ENCODE measurements at places on chromosomes 11 and 22. TPM values are rescaled to one million over a fixed set of nuclear protein-coding genes. Genes with fewer than 3 reads are reported as not detected.
A peak's percentile ranks its signal among the peaks of the same experiment; 100 is the strongest.

DNA sequence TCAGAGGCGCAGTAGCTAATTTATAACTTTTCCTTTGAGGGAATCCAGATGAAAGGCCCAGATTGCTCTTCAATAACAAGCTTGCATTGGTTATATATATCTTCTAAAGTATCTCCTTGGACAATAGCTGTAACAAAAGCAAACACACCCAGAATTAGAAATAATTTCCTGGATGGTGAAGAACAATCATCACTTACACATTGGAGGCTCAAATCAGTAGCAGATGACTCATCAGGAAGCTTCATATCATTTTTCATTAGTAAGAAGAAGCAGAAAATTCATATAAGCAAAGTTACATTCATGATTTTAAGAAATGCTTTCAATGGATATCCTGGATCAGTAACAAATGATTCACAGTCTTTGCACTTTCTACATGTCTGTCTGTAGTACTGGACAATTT, 173.6 kb upstream of the CCDC90B start:
- DNase-seq: no peak
- no peaks in the 10 kb centered on the region for H3K27me3 ChIP-seq
- H3K4me3 ChIP-seq: no peak overlapping the region
- no peaks in the 10 kb centered on the region for H3K36me3 ChIP-seq
- no peak overlapping the region for H3K27ac ChIP-seq
- H3K4me1 ChIP-seq: no peaks in the 10 kb centered on the region

DNA sequence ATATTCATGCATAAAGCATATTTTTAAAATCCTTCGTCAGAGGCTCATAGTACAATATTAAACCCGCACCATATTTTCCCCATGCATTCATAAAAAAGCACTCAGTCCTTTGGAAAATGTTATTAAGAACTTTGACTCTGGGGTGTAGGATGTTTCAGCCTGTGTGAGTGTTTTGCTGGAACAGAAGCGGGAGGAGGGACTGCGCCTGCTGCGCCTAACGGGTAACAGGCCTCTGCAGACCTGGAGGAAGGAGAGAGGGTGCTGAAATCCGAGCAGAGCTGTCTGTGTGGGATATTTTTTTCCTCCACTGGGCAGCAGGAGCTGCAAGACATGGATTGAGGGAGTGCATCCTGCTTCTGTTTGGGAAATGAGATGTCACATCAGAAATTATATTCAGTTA, 483.0 kb downstream of the BRD1 start:
- no peaks in the 10 kb centered on the region for H3K4me1 ChIP-seq
- no peak for DNase-seq
- no peaks in the 10 kb centered on the region for H3K36me3 ChIP-seq
- H3K4me3 ChIP-seq: no peak overlapping the region
- H3K27me3 ChIP-seq: no peaks in the 10 kb centered on the region

DNA sequence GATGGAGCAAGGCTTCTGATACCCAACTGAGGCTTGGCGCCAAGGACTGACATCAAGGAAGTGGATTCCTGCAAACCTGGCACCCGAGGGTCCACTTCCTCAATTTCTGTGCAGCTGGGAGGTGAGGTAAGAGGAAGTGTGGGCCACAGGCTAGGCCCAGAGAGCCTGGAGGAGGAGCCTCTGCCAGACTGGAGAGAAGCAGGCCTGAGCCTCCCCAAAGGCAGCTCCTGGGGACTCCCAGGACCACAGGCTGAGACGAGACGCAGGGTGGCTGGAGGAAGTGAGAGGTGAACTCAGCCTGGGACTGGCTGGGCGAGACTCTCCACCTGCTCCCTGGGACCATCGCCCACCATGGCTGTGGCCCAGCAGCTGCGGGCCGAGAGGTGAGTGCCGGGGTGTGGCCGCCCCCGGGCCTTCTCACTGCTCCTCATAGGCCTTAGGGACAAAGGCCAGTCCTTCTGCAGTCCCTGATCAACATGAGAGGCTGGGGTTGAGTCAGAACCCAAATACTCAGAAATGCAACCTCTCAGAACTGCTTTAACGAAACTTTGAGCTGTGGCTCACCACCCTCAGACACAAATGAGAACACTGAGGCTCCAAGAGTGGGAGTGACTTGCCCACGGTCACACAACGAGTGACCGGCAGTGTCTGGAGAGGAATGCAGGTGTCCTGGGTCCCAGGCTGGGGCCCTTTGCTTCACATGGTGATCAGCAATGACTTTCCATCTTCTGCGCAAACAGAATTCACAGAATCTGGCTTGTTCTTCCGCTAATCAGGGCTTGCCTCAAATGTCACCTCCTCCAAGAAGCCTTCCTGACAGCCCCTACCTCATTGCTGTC, at the start of gene NCF4:
TSS of gene NCF4 (plus strand) at position 186 of the 839 bp plus-strand sequence. CDS start at position 352, 166 bp downstream.
- H3K27ac ChIP-seq: no peak within 1 kb of the TSS
- H3K4me3 ChIP-seq: peak within 1 kb of the TSS; percentile 46
- peaks cover 3% of the 10 kb centered on the region for H3K27me3 ChIP-seq

Gene DLG2
- 13.9 TPM for total RNA-seq

Measured in heart left ventricle (tissue), 16 donors.